ENCODE measurements at places on chromosomes 16 and 17. TPM values are rescaled to one million over a fixed set of nuclear protein-coding genes. Genes with fewer than 3 reads are reported as not detected.

DNA sequence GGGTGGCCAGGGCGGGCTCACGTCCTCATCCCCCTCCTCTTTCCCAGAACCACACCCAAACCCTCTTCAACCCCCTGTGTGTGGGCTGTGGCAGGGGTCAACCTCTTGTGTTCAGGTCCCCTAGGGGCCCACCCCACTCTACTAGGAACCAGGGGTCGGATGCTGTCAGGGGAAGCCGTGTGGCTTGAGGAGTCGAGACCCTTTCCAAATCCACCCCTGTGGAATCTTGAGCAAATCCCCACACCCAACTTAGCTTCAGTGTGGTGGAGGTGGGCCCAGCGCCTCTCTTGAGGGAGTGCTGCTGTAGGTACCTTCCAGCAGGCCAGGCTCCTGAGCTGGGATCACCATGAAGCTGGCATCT is 121.5 kb downstream of the MRM1 start:
- no peak for DNase-seq

Gene SOX15
- 0.32 TPM for total RNA-seq

- peak; percentile 49 for DNase-seq
These were observed 40.6 kb downstream of the LGALS9 start for GRCh38 chr17:27671591-27671910.

GRCh38 chr17:32141258-32141657 is 1.0 kb upstream of the RHOT1 start:
- no peak for DNase-seq
